Stimulated activated CD8-positive, alpha-beta memory T cell treated with anti-CD3 and anti-CD28 coated beads, Interleukin-15, amount 100 ng/mL, for 4 hours (primary cell): ENCODE measurements at places on chromosomes 3 and 15.

DNA sequence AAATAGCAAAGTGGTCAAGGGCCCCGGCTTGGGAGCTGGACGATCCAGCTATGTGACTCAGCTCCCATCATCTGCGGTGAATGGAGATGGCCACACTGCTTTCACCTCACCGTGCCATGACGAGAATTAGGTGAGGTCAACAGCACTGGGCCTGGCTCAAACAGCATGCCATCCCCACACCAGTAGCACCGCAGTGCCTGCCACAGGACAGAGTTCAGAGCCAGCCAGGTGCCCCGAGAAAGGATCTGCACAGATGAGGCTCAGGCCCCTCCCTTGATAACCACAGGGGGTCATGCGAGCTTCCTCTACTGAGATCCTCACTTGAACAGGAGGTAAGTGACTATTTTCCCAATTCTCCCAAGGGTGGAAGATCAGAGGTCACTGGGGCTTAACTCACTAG is 29.4 kb downstream of the ZXDC start:
- no peak for DNase-seq

GRCh38 chr3:196399485-196399945 is 32.7 kb downstream of the UBXN7 start:
- DNase-seq: no peak

- no peak for DNase-seq
These were observed 98.3 kb upstream of the ZBTB20 start for GRCh38 chr3:115245438-115245837.

- DNase-seq: no peak
These were observed 106.3 kb upstream of the RNU6-1 start for GRCh38 chr15:67945951-67946700.

- DNase-seq: no peak
These were observed 125.3 kb downstream of the IL5RA start for GRCh38 chr3:2984831-2985220.
